Peyer's patch (tissue), 4 donors: ENCODE measurements at places on chromosomes 7 and 10. TPM values are rescaled to one million over a fixed set of nuclear protein-coding genes. Genes with fewer than 3 reads are reported as not detected.

SUN3 gene
- total RNA-seq: not detected

GRCh38 chr7:833601-834258 lies 1.5 kb downstream of the SUN1 start:
- no peaks in the 10 kb centered on the region for H3K27me3 ChIP-seq
- H3K4me1 ChIP-seq: no peaks in the 10 kb centered on the region
- H3K27ac ChIP-seq: peak overlapping the region; percentile 37
- no peaks in the 10 kb centered on the region for H3K36me3 ChIP-seq
- DNase-seq: no peak

DNA sequence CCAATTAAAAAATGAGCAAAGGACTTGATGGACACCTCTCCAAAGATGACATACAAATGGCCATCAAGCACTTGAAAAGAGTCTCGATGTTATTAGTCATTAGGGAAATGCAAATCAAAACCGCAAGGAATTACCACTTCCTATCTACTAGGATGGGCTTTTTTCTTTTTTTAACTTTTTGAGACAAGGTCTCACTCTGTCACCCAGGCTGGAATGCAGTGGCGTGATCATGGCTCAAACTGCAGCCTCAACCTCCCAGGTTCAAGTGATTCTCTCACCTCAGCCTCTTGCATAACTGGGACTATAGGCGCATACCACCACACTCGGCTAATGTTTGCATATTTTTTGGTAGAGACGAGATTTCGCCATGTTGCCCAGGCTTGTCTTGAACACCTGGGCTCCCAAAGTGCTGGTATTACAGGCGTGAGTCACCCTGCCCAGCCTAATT lies 13.6 kb downstream of the NKX1-2 start:
- DNase-seq: no peak
- no peak overlapping the region for H3K27ac ChIP-seq
- H3K36me3 ChIP-seq: no peaks in the 10 kb centered on the region
- H3K4me1 ChIP-seq: peaks cover 4% of the 10 kb centered on the region
- no peaks in the 10 kb centered on the region for H3K27me3 ChIP-seq
- H3K4me3 ChIP-seq: no peak overlapping the region

DNA sequence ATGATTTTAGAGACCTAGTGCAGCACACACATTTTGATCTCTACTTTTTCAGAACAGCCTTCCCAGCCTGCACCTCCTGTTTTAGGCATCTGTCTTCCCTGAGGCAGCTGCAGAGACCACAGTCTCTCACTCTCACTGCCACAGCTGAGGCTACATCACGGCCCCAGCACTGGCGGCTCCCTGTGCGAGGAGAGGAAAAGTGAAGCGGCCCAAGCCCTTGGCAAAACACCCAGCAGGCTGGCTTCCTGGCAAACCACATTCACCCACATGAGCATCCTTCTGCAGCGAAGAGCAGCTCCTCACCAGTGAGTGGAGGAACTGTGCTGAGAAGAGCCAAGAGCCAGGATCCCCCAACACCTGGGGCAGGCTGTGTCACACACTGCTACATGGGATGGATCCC lies 14.0 kb downstream of the HUS1 start:
- no peak for DNase-seq
- no peak overlapping the region for H3K27ac ChIP-seq
- no peaks in the 10 kb centered on the region for H3K36me3 ChIP-seq

DNA sequence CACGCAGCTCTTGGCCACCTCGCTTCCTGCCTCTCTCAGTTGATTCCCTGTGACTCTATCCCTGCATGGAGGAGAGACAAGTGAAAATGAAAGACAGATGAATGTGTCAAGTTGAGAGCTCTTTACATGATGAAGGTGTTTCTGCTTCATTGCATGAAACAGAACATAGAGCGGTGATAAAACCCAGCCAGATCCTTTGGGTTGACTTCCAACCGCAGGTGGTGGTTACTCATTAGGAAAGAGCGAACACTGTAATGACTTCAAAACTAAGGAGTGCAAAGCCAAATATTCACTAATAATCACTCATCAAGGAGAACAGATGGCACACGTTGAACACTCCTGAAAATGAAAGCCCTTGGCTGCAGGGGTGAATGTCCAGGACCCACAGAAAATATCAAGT lies 31.8 kb upstream of the WDR11 start:
- no peaks in the 10 kb centered on the region for H3K27me3 ChIP-seq
- no peak overlapping the region for H3K27ac ChIP-seq
- DNase-seq: no peak
- no peak overlapping the region for H3K4me3 ChIP-seq
- H3K36me3 ChIP-seq: no peaks in the 10 kb centered on the region

CCL26 gene
- not detected for total RNA-seq

DNA sequence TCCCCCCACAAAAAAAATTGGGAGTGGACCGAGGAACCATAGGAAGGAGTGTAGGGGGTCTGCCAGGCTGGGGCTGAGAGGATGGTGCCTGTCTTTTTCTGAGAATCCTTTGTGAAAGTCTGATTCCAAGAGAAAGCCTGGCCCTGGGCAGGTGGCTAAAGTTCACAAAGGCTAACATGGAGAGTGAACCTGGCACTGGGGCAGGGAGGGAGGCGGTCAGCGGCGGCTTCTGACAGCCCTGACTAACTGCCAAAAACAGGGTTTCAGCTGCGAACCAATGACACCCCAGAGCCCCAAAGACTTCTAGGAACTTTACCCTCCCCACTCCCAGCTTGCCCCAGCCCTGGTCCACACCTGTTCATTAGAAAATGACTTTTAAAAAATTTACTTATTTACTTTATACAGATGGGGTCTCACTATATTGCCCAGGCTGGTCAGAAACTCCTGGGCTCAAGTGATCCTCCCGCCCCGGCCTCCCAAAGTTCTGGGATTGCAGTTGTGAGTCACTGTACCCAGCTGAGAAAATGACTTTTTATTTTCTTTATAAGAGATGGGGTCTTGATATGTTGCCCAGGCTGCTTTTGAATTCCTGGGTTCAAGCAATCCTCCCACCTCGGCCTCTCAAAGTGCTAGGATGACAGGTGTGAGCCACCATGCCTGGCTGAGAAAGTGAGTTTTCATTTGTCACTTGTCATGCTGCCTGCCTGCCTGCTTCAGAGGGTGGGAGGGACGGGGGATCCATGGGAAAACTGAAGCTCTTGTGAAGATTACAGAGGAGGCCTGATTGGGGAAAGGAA lies 61.0 kb upstream of the DUSP5 start:
- no peak overlapping the region for H3K27ac ChIP-seq
- no peaks in the 10 kb centered on the region for H3K36me3 ChIP-seq
- no peak overlapping the region for H3K4me3 ChIP-seq
- no peaks in the 10 kb centered on the region for H3K4me1 ChIP-seq
- no peaks in the 10 kb centered on the region for H3K27me3 ChIP-seq
